Activated T-cell treated with anti-CD3 and anti-CD28 coated beads for 48 hours (primary cell): ENCODE measurements at places on chromosomes 7 and 10.

GRCh38 chr10:34906067-34906965 lies 91.2 kb upstream of the PARD3 start:
- DNase-seq, result no peak

- no peak for DNase-seq
Observed at GRCh38 chr7:157853076-157853788, 516.4 kb downstream of the DNAJB6 start.

- no peak for DNase-seq
Observed at GRCh38 chr10:118669020-118669791, 73.8 kb upstream of the PRLHR start.

DNA sequence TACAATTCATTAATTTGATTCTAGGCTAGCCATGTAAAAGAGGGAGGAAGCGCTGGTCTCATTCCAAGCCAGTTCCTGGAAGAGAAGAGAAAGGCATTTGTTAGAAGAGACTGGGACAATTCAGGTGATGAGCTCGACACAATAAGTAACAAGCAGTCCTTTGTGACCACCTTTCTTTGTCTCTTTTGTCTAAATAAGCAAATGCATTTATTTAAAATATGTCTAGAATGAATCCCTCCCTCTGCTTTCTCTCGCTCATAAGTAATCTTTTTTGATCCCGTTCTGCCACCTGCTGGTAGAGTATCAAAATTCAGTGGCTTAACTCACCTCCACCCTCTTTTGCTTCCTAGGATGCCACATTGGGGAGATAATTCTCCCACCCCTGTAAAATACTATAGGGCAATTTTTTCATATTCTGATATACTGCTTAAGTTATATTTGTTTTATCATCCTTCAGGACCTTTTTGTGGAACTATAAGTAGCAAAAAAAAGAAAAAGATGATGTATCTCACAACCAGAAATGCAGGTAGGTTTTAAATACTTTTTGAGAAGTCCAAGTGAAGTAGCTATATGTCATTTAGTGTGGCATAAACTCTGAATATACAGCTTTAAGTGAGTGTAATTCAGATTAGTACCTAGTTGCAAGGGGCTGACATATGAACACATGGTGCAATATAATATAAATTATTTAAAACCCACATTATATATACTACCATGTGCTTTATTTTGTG lies 91.5 kb downstream of the GSDME start:
- DNase-seq, result peak; percentile 12

- DNase-seq, result no peak
Observed at GRCh38 chr7:128421384-128421783, 11.6 kb upstream of the IMPDH1 start.

- DNase-seq, result no peak
Observed at GRCh38 chr10:88332503-88333247, 250.4 kb downstream of the RNLS start.

GRCh38 chr10:51074238-51075028 lies at the start of gene PRKG1:
Gene PRKG1, plus strand, starts transcription at chr10:51074487.
- no peak for DNase-seq

DNA sequence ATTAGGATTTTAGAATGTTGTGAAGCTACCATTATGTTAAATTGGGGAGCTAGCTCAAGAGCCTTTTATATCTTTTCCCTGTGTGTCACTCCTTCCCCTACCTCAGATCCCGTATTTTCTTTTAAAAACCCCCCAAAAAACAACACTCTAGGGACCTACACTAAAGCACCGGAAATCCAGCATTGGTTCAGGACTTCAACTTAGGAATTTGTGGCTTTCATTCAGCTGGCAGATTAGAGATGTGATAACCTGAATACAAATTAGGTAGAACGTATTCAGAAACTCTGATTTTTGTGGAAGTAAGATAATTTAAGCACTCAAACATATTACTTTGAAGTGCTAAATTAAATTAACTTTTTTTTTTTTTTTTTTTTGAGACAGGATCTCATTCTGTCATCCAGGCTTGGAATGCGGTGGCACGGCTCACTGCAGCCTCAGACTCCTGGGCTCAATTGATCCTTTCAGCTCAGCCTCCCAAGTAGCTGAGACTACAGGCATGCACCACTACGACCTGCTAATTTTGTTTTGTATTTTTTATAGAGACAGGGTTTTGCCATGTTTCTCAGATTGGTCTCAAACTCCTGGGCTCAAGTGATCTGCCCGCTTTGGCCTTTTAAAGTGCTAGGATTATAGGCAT lies 6.8 kb downstream of the TBC1D12 start:
- DNase-seq, result no peak

DNA sequence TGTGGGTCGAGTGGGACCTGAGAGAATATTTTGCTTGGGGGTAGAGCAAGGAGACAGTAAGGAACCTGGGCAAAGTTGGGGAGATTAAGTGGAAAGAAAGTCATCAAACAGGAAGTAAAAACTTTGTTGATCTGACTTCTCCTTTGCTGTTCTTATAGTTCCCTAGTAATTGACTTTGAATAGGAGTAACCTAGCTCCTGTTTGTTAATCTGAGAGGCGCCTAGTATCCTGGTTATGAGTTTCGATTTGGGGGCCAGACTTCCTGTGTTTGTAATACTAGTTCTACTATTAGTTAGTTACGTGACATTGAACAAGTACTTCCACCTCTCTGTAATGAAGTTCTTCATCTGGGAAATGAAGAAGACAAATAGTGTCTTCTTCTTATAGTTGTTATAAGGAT lies 99.1 kb downstream of the ZNF365 start:
- DNase-seq, result no peak

- DNase-seq, result no peak
Observed at GRCh38 chr7:69908454-69908853, 310.2 kb downstream of the AUTS2 start.

GRCh38 chr7:94133460-94133859 lies 129.3 kb upstream of the BET1 start:
- DNase-seq, result no peak

DNA sequence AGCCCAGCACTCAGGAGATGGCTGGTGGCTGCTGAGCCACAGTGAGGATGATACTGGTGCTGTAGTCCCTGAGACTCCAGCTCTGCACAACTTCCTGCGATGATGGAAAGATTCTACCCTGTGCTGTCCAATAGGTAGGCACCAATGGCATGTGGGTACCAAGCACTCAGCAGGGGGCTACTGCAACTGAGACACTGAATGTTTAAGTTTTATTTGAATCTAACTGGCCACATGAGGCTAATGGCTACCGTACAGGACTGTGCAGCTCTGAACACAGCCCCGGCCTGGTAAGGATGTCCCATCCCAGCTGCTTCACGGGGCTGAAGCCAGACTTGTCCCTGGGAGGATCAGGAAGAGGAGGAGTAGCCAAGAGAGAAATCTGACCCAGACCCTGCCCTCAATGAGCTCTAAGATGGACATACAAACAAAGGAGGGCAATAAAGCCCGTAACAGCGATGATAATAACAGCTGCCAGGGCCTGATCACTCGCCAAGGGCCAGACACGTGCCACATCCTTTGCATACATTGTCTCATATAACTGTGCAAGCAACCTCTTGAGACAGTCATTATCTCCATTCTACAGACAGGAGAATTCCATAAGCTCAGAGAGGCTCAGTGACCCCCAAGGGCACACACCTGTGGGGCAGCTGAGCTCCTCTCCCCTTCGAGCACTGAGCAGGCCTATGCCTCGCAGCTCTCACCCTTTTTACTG lies 3.8 kb downstream of the GPRIN2 start:
- no peak for DNase-seq

- DNase-seq, result peak; percentile 21
Observed at GRCh38 chr7:24866004-24866615, 108.8 kb upstream of the GSDME start.

GRCh38 chr7:134995239-134996096 lies 9.2 kb downstream of the AGBL3 start:
- DNase-seq, result no peak
